ENCODE measurements at places on chromosomes 6 and 20.

GRCh38 chr6:110646419-110646698, 168.9 kb downstream of the CDK19 start:
- DNase-seq: no peak

DNA sequence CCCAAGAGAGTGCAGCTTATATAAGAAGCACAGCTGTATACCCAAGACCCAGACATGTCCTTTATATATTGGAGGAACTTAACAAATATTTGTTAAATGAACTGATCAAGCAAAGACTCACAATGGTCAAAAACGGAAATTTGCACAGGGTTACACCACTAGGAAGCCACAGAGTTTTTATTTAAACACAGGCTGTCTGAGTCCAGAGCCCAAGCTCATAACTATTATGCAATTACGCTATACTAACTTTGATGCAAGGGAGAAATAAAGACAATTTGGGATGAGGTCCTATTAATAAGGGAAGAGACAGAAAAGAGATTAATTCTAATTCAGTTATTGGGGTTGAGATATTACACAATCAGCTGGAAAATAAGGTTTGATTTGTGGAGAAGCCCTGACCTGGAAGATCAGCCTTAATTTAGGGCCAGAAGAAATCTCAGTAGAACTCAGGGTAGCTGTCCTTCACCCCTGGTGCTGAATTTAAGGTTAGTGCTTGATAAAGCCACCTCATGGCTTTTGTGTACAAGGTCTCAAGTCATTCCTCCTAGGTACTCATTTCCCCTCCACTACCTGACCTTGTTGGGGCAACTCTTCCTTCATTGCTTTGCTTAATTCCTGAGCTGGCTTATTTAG, 10.5 kb upstream of the ZNF334 start:
- DNase-seq: no peak

DNA sequence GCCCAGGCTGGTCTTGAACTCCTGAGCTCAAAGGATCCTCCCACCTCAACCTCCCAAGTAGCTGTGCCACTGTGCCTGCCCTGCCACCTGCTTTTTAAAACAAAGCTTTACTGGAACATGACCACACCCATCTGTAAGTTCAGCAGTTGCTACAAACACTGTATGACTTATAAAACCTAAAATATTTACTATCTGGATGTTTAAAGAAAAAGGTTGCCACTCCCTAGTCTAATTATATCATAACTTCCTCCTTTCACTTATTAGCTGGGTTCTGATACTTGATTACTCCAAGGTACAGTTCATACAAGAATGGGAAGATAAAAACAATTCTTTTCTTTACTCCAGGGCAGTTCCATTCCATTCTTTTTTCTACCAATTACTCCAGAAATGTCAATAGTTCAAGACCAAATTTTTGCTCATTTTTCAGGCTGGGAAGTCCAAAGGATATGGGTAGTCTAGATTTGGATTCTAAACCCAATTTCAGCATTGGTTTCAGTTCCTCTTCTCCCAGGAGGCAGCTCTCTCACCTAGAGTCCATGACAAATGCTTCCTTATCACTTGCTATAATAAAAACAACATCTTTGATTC, 63.1 kb downstream of the SEC63 start:
- no peak for DNase-seq

- DNase-seq: no peak
Measured at GRCh38 chr20:52867305-52867704, 104.9 kb upstream of the TSHZ2 start.

- no peak for DNase-seq
Measured at GRCh38 chr6:95274686-95275235, 302.6 kb upstream of the MANEA start.

DNA sequence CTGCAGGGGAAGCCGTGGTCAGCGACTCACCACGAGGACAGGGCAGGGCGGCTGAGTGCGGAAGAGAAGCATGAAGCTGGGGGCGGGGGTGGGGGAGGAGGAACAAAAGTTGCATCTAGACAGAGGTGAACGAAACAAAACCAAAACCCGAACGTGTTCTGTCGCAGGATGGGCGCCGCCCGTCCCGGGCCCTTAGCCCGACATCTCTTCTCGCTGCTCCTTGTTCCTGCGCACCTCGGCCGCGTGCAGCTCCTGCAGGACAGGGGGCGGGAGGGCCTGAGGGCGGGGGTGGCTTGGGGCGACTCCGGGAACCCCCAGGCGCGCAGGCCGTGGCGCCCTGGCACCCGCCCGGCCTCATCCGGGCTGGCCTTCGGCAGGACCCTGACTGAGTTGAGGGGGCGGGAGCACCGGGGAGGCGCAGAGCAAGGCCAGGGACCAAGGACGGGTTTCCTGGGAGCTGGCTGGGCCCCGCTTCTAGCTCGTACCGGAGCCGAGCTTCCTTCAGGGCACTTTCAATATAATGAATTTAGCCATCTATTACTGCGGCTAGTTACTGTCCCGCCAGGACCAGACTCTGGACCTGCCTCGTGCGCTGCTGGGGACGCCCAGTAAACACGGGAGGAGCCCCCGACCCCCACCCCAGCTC, 12.0 kb downstream of the STMN3 start:
- no peak for DNase-seq

DNA sequence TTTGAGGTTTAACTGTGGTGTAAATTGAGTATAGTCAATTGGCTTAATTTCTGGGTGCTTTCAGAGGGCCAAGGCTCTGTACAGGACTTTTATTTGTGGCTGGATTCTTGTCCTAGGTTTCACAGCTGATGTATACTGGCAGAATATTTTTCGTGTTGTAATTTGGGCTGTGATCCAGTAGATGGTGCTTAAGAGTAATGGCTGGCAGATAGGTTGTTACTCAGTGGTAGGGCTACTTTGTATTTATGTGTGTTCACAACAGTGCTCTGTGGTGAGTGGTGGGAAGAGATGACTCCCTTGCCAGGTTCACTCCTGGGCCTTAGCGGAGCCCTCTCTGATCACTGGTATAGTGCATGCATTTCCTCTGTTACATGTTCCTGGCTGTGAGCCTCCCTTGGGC, 34.5 kb upstream of the FERMT1 start:
- peak; percentile 4 for DNase-seq

DNA sequence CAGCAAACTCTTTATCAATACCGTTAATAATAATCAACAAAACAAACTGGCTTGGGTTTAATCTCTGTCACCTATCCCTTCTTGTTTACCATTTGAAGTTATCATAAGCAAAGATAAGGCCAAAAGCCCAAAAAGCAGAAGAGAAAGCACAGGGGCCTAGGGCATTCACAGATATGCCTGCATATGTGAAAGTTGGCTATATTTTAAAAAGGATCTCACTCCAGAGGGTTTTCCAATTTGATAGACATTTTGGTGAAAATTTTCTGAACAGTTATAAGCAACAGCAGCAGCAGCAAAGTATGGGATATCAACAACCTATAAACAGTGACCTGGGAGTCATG, 101.1 kb downstream of the ATXN1 start:
- no peak for DNase-seq

DNA sequence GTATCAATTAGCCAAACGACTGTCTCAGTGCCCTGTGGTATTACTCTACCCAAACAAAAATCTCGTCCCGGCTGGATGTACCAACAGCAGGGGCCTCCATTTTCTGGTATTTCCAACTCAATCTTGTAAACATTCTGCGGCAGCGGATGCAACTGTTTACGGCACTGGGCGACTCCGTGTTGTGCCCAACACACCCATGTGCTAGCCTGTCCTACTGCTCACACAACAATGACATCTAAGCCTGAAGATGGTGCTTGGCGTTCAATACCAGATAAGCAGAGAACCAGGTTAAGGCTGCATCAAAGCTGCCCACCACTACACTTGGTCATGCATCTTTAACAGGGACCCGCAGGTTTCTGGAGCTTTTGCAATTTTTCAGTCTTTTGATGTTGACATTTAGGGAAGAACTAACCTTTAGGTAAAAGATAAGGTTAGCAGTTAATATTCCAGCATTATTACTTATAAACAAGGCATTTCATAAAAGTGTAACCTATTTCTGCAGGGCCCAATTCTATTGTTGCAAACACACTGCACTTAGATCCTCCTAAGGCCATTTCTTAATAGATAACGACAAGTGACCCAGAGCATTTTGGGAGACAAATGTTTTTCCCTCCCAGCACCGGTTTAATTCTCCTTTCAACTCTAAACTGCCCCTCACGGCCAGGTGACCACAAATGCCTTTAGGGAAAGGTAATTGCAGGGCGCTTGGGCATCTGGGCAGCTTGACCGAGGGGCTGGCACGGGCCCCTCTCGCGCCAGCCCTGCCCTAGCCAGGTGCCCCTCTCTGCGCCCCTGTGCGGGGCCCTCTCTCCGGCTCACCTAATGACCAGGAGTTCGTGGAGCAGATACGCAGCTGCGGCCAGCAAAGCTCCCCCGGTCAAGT, 945 bp downstream of the FAXC start:
- DNase-seq: no peak

DNA sequence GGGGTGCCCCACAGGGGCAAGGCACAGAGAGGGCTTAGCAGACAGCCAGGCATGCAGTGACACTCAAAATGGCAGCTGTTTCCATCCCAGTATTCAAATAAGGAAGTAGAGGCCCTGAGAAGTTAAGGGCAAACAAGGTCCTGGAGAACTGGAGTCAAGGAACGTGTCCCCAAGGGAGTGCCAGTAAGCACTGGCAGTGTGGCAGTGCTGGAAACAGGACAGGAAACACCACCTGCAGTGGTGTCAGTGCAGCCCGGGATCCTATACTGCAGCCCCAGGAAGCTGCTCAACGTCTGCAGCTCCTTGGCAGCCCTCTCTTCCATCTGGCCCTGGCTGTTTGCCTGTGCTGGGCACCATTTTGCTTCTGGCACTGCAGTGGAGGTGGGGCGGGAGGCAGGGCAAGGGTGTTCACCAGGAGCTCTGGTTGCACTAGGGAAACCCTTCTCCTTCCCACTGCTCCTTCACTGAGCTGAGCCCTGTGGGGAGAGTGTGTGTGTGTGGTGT, 56.3 kb downstream of the EDN3 start:
- no peak for DNase-seq

- DNase-seq: no peak
Measured at GRCh38 chr6:22392711-22393110, 95.9 kb upstream of the PRL start.

DNA sequence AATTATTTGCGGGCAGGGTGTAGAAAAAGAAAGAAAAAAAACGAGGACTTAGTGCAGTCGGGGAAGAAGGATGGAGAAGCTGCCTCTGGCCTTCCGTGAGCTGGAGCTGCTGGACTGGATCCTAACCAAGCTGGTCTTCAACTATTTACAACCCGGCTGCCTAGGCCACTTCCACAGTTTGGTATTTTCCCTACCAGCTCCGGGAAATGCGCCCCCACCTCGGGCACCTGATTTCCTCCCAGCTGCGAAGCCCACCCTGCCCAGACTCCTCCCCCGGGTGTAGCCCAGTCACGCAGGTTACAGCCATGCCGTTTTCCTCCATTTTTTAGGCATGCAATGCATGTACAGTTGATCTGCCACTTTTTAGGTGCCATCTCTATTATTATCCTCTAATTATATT, 21.2 kb downstream of the THEMIS start:
- DNase-seq: no peak

DNA sequence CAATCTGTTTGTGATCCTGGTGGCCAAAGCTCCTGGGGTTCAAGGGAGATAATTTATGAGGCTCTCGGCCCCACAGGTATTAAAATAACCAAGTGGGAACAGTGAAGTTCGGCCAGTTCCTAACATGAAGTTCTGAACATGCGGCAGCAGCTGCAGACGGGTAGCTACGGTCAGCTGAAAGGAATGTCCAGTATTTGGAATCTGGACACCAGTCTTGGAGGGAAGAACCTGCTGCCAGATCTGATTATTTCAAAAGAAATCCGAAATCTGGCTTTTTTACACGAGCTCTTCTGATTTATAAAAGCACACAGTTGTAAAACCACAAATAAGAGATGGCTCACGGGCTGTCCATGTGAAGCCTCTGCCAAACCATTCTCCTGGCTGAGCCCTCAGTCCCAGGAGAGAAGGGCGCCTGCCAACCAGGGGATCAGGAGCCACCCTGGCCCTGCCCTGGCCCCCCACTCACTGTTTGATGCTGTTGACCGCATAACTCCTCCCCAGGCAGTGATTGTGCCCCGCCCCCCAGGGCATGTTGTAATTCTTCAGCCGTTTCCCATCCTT, 28.2 kb upstream of the KCNB1 start:
- DNase-seq: no peak

GRCh38 chr6:128487055-128487454, 33.3 kb downstream of the PTPRK start:
- no peak for DNase-seq

- DNase-seq: no peak
Measured at GRCh38 chr6:72636215-72636614, 14.4 kb downstream of the KCNQ5 start.

- DNase-seq: no peak
Measured at GRCh38 chr6:105459049-105459448, 56.2 kb upstream of the PREP start.

- DNase-seq: no peak
Measured at GRCh38 chr6:149761438-149761837, 11.9 kb downstream of the PCMT1 start.

DNA sequence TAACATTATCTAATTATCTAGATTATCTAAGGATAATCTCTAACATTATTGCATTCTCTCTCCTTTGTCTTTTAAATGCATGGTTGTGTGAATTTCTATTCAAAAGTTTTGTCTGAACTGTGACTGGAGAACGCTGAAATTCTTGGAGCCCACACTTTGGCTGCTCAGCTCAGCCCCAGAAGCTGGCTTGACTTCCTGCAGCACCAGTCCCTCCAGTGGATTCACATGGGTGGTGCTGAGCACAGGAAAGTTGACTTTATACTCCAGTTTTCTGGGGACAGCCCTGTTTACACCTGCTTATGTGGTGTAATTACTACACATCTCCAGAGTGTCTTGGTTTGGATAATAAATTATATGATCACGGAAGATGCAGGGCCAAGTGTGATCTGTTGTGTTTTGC, 255.1 kb upstream of the NOX3 start:
- no peak for DNase-seq

GRCh38 chr6:117906958-117907600, at the start of gene SLC35F1:
SLC35F1 (plus strand) TSS chr6:117907264.
- no peak for DNase-seq

GRCh38 chr20:59429396-59429795, 129.0 kb downstream of the EDN3 start:
- DNase-seq: no peak

DNA sequence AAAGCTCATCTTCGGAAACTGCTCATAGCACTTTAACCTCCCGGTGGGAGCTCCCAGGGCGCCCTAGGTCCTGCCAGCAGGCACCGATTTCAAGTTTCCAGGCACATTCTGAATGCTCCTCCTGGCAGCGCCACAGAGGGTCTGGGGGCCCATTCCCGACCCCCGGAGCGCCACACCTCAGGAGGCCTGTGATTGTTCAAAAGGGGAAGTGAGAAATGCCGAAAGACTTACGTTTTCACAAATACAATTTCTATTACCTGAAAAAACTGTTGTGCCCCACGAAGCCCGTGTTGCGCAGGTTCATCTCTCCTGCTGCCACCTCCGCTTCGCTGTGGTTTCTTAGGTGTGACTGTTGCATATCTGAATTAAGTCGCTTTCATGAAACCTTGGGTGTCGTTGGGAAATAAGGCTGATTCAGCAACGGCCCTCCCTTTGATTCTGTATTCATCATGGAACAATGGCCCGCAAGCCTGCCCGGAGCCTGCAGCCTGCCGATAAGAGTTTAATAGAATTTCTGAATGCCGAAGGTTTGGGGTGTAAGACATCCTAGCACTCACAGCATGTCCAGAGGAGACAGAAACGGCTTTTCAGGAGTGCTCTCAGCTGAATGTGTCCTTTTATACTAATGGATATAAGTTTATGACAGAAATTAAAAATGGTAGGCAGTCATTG, 1.9 kb upstream of the MYT1 start:
- no peak for DNase-seq

- no peak for DNase-seq
Measured at GRCh38 chr6:36636283-36636682, 42.1 kb downstream of the SRSF3 start.

All from RCC 7860 (cell line).